ENCODE measurements at places on chromosomes 1 and 21.
A peak's percentile ranks its signal among the peaks of the same experiment; 100 is the strongest.

DNA sequence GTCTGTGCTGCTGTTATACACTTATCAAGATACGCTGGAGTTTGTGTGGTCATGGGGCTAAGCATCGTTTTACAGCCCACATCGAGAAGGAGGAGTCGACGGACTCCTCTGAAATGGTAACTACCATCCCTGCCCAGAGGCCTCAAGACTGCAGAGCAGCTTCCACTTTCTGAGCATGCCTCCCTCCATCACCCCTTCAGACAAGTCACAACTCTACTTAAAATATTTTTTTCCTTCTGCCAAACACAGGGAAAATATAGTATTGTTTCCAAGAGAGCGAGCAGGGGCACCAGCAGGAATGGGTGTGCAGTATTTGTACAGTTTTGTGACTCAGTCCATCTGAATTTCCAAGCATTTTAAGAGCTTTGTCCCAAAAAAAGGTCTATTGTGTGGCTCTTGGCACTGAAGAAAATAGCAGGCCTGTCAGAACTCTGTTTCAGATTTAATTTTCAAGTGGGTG is 14.1 kb downstream of the EVA1C start:
- no peak for DNase-seq

DNA sequence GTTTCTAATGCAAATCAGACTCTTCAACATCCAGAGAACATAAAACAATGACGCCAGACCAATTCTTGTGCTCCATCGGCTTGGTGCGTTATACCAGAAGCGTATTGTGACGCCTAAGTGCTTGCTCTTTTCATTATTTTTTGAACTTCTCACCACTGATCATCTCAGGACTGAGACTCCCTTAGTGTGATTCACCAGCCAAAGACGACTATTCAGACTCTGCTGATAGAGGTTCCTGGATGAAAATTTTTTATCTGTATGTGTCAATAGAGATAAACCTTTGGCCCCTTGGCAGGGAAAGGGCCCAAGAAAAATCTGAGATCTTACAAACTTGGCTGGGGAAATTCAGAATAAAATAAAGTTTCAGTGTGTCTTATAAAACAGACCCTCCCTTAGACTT is 856 bp upstream of the GREM2 start:
- DNase-seq = no peak

DNA sequence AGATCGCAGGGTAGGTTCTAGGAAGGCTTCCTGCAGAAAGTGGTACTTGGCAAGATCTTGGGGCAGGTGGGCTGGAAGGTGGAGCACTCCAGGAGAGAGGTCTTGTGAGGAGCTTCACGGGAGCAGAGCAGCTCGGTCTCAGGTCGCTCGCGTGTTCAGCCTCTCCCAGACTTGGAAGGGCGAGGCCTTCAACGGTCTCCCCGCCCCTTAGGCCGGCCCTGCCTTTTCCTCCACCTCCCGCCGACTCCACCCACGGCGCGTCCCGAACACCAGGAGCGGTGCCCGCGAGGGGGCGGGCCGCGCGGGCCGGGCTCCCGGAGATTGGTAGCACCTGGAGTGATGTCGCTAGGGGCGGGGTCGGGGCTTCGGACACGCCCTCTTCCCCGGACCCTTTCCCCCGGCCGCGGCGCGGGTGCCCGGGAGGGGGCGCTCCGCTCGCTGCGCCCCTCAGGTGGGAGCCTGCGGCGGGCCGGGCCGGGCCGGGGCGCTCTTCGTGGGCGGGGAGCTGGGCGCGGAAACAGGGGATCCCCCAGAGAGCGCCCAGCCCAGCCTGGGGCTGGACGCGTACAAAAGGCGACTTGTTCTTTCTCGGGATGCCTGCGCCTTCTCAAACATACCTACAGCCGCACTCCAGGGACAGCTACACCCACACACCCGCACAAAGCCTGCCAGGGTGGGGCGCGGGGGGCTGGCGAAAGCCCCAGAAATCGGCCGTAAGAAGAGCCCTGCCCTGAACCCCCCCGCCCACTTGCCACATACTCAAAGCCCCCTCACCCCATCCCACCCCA is 35.5 kb downstream of the AHDC1 start:
- peak; percentile 94 for DNase-seq

DNA sequence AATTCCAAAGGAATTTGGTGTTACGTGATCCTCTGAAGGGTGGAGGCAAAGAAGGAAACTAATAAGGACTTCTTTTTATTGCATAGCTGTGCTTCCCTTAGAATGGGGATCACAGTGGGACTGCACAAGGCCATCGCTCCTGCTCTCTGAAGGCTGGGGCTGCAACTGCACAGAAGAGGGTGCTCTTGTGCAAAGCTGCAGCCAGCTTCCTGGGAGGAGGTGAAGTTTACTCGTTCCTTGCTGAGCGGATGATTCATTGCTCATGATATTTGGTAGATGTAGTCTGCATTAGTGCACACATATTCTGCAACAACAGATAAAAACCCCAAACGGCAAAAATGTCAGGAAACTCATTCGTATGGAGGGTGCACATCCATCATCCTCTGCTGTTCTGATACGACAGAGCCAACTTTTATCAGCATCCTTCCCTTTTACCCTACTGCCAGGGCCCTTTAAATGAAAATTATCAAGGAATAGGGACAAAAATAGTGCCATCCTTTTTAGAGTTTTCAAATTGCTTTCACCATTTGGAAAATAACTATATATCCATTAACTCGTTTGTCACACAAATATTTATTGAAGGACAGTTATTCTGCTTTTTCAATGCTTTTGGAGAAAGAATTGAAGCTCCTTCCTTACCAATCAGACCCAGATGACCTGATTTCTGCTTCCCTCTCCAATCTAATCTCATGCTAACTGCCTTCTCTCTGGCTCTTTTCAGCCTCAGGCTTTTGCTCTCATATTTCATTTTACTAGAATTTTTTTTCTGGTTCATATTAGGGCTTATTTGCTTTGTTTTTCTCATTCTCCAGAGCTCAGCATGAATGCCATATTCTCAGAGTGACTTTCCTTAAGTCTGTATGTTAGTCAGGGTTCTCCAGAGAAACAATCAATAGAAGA is 263.6 kb downstream of the DUSP10 start:
- DNase-seq = peak; percentile 42

DNA sequence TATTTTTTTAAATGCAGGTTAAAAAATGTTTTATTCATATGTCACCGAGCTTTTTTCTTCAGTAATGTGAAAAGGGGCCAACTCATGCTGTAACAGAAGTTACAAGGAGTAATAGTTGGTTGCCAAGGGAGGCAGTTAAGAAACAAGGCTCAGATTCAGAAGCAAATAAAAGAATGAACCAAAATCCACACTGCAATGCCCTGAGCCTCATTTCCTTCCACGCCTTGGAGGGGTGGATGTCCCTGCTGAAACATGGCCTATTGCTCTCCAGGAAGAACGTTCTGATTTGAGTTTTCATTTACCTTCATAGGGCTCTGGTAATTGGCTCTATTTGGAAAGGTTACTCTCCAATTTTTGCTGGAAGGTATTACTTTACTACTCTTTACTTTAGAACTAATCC is 24.4 kb downstream of the ALG14 start:
- no peak for DNase-seq

- peak; percentile 100 for DNase-seq
These were observed 532 bp upstream of the CTNNBIP1 start for GRCh38 chr1:9910423-9911178.

GRCh38 chr1:222095606-222096475 is 354.0 kb upstream of the DUSP10 start:
- DNase-seq = peak; percentile 64

GRCh38 chr1:223771469-223771813 is 59.1 kb downstream of the CAPN2 start:
- DNase-seq = no peak

DNA sequence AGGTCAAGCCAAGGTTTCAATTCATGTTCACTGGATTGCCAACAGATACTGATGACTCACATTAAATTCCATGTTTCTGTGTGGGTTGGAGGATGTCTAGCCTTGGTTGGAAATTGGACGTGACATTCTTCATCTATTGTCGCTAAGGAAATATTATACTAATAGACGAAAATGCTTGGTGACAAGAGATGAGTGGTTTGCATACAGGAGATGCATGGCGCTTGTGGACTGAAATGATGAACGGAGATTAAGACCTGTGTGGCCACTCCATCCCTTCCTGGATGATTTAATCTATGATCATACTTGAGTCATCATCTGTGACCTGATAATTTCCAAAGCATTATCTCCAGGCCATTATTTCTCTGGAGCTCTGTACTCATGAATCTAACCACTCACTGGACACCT is 97.0 kb upstream of the CD34 start:
- no peak for DNase-seq

GRCh38 chr1:98897479-98897878 is 107.2 kb downstream of the PLPPR5 start:
- no peak for DNase-seq

DNA sequence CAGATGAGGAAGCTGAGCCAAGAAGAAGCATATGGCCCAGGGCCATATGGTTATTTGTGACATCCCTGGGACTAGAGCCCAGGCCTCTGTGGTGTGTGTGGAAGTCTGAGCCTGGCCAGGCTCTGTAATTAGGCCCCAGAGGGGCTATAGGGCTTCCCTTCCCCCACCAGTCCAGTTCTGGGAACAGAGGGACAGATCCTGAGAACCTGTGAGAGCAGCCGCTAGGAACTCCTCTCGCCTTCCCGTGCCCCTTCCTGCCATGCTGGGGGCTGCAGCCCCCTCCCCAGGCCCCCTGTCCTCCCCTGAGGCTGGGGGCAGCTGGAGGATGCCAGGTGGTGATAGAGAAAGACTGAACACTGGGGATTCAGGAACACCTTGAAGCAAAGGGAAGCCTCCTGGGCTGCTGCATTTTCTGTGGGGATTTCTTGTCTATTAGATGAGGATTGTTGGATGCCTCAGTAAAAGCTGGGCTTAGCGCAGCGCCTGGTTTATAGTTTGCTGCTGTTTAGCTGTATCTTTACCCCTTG is 33.3 kb downstream of the COQ8A start:
- DNase-seq = no peak

- no peak for DNase-seq
These were observed 91.4 kb downstream of the LYPLAL1 start for GRCh38 chr1:219265026-219265515.

- DNase-seq = no peak
These were observed 5.1 kb upstream of the HES4 start for GRCh38 chr1:1004780-1005697.

DNA sequence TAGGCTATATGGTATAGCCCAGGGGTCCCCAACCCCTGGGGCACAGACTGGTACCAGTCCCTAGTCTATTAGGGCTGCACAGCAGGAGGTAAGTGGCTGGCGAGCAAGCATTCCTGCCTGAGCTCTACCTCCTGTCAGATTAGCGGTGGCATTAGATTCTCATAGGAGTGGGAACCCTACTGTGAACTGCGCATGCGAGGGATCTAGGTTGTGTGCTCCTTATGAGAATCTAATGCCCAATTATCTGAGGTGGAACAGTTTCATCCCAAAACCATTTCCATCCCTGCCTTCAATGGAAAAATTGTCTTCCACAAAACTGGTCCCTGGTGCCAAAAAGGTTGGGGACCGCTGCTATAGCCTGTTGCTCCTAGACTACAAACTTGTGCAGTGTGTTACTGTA is 22.8 kb upstream of the ZBTB8A start:
- no peak for DNase-seq

GRCh38 chr1:204566583-204566955 is 50.4 kb downstream of the MDM4 start:
- no peak for DNase-seq

DNA sequence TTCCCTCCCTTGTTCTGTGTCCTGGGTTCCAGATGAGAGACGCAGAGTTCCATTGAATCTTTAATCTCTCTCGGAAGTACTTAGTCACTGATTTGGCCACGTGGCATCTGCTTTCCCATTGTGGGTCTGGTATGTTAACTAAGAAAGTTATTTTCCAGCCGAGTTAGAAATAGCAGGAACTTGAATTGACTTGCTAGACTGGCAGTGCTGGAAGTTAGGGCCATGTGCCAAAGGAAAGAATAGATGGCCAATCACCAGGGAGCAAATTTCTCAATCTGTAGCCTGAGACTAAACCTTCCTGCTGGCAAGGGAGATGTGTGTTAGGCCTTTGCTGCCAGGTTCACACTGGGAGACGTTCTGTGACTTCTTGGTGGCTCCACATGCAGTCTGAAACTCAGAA is 24.2 kb upstream of the SLFNL1 start:
- DNase-seq = no peak

GRCh38 chr1:221141096-221141495 is 261.9 kb downstream of the HLX start:
- DNase-seq = no peak

DNA sequence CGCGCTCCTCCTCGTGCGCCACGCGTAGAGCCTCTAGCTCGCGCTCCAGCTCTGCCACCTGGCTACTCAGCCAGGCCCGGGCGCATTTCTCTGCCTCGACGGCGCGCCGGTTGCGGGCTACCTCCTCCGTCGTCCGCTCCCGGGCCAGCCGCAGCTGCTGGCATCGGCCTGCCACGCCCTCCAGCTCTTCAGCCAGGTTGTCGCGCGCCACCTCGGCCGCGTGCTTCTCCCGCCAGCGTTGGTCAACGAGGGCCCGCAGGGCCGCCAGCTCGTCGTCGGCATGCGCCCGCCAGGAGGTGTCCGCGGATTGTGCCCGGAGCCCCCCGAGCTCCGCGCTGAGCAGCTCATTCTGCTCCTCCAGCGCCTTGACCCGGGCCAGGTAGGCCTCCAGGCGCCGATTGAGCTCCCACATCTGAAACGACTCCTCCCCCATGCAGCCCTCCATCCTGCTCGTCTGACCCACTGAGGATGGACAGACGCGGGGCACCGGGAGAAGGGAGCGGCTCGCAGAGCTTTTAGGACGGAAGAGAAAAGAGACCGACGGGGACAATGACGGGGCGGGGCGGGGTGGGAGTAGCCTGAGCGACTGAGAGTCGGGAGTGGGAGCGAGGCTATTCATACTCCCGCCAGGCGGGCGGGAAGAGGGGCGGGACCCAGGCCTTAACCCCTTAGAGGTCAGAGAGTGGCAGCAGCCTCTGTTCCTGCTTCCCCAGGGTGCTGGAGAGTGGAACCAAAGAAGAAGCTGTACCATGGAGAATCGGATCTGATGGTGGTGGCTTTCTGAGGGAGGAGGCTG is at the start of gene NES:
Gene NES, minus strand, starts transcription at position 588 of the 796 bp plus-strand sequence. Its CDS starts 143 bp downstream, at position 445.
- DNase-seq = no peak

- no peak for DNase-seq
These were observed 179.6 kb downstream of the TGFBR3 start for GRCh38 chr1:91706140-91706957.

DNA sequence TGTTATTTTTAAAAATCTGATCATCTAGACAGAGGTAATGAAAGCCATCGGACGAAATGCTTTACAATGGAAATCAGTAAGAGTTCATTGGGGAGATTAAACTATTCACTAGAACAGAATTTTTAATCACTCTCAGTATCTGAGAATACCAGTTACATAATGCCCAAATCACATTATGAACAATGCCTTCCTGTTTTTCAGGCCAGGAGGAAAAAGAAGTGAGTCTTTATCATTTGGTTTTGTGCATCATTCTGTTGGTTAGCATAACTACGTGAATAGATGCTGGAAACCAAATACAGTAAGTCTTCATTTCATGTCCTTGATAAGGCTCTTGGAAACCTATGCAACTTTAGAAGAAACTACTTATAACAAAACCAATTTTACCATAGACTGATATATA is 18.0 kb upstream of the ASB17 start:
- no peak for DNase-seq

Data from activated naive CD8-positive, alpha-beta T cell treated with anti-CD3 and anti-CD28 coated beads, Interleukin-2, amount 50 U/mL, for 24 hours (primary cell).